ENCODE measurements at places on chromosomes 4 and X.

DNA sequence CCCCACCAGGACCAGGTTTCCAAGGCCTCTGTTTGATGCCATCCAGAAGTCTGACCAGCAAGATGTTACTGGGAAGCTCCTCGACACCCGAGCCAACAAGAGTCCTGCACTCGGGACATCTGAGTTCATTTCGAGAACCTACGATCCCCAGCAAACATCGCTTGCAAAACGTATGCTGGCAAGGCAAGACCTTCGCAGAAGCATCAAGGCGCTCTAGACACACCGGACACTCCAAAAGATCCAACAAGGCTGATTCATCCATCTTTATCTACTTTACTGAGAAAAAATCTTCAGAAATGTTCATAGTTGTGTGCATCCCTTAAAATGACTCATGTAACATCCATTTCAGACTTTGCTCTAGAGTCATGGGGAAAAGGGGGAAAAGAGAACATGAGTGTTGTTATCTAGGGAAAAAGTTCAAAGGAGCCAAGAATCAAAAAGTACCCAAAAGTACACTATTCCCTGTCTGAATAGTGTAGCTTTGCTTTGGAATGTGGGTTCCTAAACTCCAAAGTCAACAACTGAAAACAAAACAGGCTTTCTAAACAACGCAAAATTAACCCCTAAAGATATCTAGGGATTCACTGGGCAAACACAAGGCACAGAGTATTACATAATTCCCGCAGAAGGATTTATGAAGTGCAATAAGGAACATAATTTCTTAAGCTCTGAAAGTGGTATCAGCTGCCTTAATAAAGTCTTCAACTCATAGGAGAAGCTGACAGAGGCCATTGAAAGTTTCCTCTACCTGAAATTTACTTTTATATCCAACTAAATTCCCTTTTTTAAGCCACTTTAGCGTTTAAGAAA, 1.6 kb downstream of the SH3RF1 start:
- DNase-seq: no peak

DNA sequence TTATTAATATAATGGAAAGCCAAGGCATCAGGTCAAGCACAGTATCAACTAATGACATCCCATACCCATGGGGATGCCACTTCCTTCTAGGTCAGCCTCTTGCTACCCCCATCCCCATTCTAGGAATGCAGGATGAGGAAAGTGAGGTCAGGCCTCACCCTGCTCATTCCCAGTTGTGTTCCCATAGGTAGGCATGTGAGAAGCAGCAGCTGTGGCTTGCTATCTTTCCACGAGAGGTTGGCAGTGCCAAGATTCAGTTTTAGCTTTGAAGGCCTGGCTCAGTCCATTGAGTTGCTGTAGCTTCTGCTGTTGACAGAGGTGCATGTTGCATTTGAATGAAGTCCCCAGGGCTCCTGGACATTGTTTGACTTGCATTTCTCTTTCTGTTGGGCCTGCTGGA, 15.5 kb downstream of the LONRF3 start:
- DNase-seq: no peak

DNA sequence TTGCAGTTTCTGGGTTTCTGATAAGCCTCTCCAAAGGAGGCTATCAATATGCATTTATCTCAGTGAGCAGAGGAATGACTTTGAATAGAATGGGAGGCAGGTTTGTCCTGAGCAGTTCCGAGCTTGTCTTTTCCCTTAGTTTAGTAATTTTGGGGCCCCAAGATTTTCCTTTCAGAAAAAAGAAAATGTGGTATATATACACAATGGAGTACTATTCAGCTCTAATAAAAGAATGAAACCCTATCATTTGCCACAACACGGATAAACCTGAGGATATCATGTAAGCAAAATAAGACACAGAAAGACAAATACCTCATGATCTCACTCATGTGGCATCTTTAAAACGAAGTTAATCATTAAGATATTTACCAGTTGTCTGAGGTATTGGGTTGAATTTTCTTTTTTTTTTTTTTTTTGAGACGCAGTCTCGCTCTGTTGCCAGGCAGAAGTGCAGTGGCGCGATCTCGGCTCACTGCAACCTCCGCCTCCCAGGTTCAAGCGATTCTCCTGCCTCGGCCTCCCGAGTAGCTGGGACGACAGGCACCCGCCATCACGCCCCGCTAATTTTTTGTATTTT, 540 bp downstream of the ZNF721 start:
- no peak for DNase-seq

DNA sequence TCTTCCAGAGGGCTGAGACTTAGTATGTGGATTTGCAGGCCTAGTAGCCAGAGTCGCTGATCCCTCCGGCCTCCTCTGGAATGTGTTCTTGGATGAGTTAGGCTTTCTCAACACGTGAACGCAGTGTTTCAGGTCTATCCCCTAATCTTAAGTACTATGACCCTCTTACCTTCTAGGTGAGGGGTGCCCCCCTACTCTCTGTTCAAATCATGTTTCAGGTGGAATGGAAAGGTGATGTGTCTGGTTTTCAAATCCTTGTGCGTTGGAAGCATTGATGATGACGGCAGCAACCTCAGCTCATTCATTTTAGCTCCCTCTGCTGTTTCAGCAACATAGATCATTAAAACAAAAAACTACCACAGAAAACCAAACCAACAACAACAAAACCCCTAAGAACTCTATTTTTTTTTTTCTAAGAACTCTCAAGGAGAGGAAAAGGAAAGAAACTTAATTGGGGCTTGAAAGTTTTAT, 56.4 kb downstream of the RWDD4 start:
- DNase-seq: no peak

GRCh38 chr4:113776679-113777078, 15.1 kb upstream of the CAMK2D start:
- no peak for DNase-seq

DNA sequence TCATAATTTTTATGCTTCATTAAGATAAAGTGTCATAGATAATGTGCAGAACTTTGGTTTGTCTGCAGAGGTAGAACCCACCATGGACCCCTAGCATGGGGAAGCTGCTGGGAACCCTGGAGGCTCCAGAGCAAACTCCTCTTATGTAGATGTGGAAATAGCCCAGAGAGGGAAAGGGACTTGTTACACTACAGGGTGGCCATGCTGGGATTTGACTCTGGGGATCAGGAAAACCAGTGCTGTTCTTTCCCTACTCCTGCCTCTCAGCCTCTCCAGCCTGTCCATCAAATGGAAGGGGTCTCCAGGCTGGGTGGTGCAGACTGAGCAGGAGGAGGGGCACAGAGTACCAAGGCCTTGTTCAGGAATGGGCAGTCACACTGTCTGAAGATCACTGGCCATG, 54.2 kb downstream of the MSX1 start:
- DNase-seq: no peak

- DNase-seq: no peak
Observed at GRCh38 chr4:123651536-123652180, 255.1 kb downstream of the SPRY1 start.

DNA sequence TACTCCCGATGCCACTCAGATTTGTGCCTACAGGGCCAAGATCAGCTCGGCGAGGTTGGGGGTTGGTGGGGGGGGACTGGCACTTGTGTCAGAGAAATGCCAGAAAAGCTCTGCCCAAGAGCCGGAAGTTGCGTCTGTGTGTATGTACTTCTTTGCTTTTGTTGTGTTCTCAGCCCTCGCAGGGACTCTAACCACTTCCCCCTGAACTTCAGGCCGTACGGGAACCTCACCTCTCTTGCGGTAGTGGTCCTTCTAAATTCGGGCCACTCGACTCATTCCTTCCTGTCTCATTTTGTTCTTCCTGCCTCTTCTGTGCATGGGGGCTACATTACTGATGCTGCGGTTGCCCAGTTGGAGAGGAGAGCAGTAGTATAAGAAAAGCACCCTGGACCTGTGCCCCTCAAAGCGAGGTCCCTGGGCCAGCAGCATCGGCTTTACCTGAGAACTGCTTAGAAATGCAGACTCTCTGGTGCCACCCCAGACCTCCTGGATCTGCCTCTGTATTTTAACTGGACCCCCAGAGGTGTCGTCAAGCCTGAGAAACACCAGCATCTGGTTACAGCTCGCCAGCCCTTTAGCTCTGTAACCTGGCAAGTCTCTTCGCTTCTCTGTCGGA, 146.3 kb upstream of the RPS6KA3 start:
- peak; percentile 9 for DNase-seq

DNA sequence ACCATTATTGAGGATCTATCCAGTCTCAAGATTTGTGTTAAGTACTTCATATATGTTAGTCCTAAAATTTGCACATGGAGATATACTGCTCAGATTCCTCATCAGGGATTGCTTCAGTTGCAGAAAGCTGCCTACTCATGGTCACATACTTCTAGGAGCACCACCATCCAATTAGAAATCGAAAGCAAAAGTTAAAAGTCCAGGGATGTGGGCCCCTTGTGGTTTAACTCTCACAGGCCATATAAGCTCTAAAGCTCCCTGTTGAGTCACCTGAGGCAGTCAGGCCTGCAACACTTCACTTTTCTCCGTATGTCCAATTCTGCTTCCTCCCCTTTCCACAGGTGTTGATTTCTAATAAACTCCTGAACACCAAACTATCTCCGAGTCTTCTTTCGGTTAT, 84.2 kb downstream of the CNOT6L start:
- DNase-seq: peak; percentile 42

DNA sequence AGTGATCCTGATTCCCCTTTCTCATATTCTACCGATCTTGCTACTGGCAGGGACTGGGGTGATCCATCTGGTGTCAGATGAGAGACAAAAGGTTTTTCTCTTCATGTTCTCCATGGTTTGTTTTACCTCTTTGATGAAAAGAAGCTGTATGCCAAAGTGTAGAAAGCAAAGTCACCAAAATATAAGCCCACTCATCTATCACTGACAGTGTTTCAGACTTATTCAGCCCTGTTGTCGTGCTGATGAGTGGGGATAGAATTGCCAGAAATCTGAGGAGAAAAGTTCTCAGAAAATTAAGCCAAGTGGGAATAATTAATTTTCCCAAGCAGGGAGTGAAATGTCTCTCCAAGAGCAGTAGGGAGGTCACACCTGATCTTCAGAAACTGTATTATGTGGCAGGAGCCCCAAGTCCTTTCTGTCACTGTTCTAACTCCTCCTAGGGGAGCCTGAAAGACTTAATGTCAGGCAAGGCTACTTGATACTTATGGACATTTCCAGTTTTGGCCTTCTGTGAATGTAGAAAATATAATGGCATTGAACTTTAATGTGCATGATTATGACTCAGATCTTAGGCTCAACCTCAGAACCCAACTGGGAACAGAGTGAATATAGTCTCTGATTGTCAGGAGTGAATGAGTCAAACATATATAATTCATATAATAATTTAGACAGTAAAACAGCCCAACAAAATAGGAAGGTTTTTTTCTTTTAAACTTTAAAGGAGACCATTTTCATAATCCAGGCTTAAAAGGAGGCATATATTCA, 298.1 kb downstream of the ANKRD50 start:
- no peak for DNase-seq

DNA sequence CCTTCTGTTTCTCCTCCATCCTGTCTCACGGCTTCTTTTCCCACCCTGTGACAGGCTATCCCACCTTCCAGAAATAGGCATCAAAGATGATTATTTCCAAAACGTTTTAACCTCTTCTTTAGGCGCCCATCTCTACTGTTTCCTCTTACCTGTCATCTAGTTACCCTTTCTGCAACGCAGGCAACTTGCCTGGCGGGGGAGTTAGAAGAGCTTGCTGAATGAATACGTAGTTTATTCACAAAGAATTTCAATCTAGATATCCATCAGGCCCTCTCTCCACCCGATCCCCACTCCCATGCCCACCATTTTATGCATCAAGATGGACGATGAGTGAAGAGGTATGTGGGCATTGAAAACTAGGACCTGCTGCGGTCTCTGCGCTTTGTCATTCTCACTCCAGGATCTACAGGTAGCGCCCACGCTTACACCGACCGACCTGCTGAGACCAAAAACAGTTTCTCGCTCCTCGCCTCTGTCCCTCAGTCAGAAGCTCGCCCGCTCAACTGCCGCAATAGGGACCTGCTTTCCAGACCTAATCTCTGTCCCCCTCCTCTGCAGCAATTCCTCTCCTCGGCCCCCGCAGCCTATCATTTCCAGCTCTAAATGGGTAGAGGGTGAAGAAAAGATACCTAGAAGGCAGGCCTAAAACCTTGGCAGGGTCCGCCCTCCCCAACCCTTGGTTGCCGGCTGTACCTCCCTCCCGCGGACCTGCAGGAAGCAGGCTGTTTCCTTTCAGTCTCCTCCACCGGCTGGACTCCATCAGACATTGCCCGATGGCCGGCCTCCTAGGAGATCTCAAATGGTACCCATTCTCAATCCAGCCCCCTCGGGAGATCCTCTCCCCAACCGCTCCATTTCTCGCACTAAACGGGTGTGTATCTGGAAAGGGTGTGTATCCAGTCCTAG, 624 bp downstream of the BEX5 start:
- no peak for DNase-seq

DNA sequence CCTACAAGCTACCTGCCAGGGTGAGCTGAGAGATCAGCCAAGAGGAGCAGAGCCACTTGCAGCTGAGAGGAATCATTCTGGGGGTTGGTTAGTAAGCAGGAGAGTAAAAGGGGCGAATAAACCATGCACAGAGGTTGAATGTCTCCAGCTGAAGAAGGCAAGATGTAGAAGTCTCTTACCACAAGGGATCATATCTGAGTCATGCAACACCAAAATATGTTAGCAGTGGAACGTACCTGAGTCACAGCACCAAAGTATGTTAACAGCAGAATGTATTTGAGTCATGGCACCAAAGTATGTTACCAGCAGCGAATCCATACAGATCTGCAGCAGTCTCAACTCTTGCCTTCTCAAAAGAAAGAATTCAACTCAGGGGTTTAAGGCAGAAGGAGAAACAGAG, 29.9 kb downstream of the C4orf51 start:
- DNase-seq: no peak

- DNase-seq: no peak
Observed at GRCh38 chrX:103414561-103414960, 38.2 kb downstream of the BEX3 start.

DNA sequence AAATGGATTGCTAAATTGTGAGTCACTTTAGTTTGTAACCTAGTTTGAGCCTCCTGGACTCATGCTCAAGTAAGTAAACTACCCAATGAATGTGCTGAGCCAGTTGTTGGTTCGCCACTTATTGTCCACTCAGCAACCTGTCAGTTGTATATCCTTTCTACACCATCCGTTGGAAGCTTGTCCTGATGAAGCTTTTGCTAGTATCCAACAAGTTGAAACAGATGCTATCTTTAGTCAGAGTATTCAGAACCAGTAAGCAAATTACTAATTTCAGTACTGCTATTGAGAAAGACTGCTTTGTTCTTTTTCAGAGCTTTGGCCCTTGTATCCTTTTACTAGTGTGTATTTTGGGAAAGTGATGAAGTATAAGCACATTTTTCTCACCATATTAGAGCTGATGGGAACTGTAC, 4.3 kb upstream of the NAA15 start:
- DNase-seq: no peak
